ENCODE measurements at places on chromosomes 3 and 15. TPM values are rescaled to one million over a fixed set of nuclear protein-coding genes. Genes with fewer than 3 reads are reported as not detected.

DOCK3 gene
- 0.98 TPM for total RNA-seq

AHSG gene
- total RNA-seq, result not detected

ATP8B4 gene
- total RNA-seq, result 9.8 TPM

CHL1 gene
- total RNA-seq, result 25.8 TPM

EFCC1 gene
- 3.7 TPM for total RNA-seq

RFX7 gene
- 15.5 TPM for total RNA-seq

RTP3 gene
- total RNA-seq, result not detected

GOLGA6A gene
- total RNA-seq, result 0.25 TPM

CCR2 gene
- total RNA-seq, result 1.2 TPM

ADPRH gene
- total RNA-seq, result 2.9 TPM

GPR149 gene
- total RNA-seq, result not detected

ITIH1 gene
- 0.98 TPM for total RNA-seq

SH2D7 gene
- total RNA-seq, result not detected

CCDC33 gene
- total RNA-seq, result not detected

RLBP1 gene
- not detected for total RNA-seq

CELF6 gene
- total RNA-seq, result 7.1 TPM

FGF7 gene
- total RNA-seq, result 137 TPM

TMCO5A gene
- not detected for total RNA-seq

CLDN16 gene
- total RNA-seq, result 0.49 TPM

EPHA3 gene
- 24.1 TPM for total RNA-seq

SPINK8 gene
- not detected for total RNA-seq

All from vagina (tissue), 2 donors.